ENCODE measurements at places on chromosomes 7 and 10.

DNA sequence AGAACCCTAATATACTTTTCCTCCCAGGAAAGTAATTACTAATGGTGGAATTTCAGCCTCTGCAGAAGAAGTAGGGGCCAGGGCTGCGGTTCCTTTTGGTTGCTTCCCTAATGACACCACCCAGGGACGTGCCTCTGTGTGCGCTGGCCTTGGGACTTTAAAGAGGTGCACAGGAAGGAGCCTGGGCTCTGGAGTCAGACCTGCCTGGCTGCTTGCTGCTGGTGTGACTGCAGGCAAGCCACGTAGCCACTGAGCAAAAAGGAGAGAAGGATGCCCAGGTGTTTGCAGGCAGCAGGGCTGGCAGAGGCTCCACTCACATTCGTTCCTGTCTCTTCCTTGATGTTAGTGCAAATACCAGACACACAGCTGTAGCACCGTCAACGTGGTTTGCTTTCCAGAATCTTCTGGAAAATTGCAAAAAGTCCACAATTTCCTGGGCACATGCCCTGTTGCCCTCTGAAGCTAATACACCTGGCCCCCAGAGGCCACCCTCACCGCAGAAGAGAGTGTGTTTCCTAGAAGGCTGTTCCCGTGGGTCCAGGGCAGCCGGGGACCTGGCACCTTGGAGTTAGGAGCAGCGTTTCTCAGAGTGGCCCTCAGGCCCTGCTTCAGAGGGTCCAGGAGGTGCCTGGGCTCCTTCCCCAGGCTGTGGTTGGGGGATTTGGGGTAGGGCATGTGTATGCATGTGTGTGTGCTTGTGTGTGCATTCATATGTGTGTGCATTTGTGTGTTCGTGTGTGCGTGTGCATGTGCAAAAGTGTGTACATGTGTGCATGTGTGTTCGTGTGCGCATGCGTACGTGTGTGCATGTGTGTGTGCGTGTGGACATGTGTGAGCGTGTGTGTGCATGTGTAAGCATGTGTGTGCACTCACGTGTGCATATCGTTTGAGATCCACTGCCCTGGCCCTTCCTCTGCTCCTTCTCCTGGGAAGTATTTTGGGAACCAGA, 12.8 kb upstream of the PRKAG2 start:
- no peak for DNase-seq

GRCh38 chr10:124375691-124376090, 43.0 kb downstream of the OAT start:
- no peak for DNase-seq

DNA sequence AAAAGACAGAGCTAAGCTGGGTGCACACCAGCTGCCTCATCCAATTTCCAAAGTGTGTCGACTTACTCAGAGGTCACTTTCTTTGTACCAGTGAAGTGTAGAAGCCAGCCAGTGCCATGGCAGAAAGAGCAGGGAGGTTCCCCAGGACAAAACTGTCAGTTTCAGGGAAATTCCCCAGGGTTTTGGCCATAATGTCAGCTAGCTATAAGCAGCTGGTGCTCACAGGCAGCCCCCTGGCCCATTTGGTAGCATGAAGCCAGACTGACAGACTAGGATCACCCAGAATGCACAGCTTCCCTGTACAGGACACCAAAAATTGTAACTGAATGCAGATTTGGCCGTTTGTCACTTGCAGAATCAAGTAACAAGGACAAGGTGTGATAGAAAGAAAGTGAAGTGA, 28.6 kb downstream of the MRPL32 start:
- DNase-seq, result no peak

DNA sequence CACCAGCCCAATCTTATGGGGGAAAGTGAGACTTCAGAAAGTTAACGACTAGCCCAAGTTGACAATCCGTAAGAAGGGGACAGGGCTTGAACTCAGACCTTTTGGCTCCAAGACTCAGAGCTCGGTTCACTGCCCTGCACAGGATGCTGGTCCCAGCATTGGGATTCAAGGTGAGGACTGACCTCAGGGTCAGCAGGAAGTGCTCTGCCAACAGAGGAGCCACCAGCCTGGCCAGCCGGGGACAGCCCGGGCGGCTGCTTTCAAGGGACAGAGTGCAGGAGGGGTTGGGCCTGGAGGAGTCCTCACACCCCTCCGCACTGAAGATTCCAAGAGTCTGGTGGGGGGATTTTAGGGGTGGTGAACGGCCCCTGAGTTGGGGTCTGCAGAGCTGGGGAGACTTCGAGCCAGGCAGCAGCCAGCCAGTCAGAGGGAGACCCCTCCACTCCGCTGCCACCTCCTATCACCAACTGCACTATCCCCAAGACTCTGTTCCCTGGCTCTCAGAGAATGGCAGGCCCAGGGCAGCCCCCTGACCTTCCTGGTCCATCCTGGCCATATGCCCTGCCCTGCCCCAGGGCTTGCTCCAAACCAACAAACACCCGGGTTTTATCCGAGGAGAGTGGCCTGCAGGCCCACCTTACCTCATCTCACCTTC, 19.7 kb downstream of the TLL2 start:
- no peak for DNase-seq

DNA sequence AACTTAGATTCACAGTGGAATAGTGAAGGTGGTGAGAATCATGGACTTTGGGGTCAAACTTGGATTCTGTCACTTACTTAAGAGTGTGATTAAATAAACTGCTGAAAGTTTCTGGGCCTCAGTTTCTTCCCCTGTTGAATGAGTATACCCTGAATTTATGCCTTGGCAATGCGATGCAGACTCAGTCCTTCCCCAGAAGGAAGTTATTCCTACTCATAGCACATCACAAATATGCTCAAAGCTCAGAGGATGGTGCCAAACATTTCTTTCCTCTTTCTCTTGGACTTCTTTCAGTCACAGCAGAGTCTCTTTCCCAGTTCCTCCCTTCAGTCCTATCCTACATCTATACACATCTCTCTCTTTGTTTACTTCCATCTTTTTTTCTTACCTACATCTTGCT, 45.1 kb downstream of the ASB4 start:
- DNase-seq, result no peak

GRCh38 chr10:44010873-44011602, 362.4 kb upstream of the ZNF32 start:
- no peak for DNase-seq

DNA sequence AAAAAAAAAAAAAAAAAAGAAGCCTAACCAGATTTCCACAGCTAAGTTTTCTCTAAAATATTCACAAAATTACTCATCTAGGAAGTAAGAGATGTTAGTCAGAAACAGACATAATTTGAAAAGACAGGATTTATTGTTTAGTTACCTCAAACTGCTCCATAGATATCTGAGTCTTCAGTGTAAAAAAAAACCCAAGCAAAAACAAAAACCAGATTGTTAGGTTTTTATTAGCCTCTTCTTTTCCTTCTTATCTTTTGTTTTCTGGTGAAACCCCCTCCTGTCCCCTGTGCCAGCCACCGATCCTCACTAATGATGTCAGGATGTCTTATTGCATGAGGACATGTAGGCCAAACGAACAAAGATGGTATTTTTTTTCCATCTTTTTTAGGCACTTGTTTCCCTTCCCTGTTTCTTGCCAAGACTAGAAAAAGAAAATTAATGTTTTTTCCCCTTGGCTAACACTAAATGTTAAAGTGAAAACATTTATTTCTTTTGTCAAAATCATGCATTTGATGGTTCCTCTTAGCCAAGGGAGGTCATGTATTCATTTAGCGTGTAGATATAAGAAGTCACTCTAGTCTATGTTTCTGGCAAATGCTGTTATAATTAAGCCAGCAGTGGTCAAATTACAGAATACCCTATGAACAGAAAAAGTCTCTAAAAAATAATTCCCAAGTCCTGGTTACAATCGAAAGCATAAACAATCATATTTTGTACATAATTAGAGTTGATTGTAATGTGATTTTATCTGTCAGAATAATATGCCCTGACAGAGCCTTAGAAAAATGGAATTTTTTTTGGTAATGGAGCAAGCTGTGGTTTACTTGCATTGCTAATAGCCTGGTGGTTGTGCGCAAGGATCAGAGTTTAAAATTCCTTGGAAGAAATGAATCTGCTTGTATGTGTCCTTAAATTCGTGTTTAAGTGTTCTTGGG, 702.4 kb upstream of the FZD8 start:
- no peak for DNase-seq

DNA sequence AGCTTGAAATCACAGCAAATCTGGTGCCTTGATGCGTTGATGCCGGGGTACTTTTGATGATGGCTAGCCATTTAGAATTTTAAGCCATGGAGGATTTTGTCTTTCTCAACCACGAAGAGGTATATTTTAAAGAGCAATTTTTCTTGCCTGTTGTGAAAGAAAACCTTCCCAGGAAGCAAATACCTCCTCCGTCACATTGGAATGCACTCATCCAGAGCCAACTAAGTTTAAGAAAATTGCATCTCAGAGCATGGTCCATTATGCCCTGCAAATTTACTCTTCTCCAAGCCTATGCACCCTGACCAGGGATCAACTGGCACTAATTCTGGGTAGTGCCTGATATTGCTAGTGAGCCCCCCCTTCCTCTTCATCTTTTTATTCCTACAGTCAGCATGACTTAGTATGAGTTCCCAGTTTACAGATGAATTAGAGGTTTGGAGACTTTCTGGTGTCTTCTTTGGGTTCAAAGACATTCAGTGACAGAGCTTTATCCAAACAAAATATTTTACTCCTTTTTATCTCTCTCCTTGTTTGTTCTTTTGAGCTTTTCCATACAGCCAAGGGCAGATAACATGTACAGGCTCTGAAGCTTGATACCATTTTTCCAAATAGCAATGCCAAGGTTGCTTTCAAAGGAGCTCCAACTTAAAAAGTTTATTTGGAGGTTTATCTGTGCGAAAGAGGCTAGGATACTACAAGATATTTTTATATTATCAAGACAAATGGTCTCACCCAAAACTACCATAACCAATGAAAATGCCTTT, 56.6 kb upstream of the ANK3 start:
- no peak for DNase-seq

- DNase-seq, result no peak
Measured at GRCh38 chr7:18429547-18429946, 66.0 kb upstream of the HDAC9 start.

DNA sequence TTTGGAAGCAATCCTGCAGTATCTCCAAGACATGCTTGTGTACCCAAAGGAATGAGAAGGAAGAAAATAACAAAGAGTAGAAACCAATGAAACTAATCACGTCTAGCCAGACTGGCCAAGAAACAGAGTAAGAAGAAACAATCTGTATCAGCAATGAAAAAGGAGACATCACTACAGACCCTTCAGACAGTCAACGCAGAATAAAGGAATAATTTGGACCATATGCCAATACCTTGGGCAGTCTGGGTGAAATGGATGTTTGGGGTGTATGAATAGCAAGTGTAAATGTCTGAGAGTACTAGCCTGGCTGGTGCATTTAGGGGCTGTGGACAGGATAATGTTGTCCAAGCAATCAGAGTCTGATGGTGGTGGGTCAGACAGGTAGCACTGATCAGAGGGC, 61.1 kb downstream of the SLC29A4 start:
- no peak for DNase-seq

DNA sequence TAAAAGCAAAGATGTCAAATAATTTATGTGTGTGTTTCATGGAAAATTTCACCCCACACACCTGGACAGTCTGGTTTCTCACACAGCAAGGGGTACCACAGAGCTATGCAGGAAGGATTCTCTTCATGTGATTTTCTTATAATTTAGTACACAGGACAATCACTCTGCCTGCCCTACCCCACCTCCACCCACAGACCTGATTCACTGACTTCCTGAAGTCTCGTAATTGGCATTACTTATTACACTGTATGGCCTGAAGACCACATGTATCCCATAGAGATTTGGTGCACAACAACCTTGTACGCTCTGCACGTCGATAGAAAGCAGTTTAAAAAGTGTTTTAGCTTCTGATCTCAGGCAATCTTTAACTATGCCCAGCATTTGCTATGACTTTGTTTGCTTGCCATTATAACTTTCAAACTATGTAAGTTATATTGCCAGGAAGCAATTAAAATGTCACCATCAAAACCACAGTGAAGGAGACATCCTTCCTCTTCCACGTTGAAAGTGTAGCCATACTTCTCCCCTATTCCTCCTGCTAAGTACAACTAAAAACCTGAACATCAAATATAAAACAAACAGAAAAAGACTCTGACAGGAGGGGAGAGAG, 279.4 kb upstream of the IMMP2L start:
- no peak for DNase-seq

GRCh38 chr7:7851381-7851780, 117.2 kb upstream of the GLCCI1 start:
- DNase-seq, result no peak

DNA sequence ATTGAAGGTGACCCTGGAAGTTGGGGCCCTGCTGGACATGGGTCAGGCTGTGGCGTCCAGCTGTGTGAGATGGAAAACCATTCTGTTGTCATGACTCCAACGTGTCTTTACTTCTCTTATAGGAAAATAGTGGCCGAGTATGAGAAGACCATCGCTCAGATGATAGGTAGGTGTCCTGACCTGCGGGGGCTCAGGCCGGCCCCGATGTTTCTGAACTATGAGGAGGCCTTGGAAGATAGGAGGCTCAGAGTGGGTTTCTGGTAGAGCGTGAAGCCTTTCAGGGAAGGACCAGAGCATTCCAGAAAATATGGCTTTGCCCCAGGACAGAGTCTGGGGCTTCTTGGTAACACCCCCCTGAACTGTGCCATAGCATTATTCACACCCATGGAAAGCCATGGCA, 29.3 kb upstream of the BTBD16 start:
- no peak for DNase-seq

GRCh38 chr10:119353421-119353820, 146.1 kb downstream of the GRK5 start:
- no peak for DNase-seq

GRCh38 chr10:79938728-79939406, 10.0 kb downstream of the SFTPD start:
- DNase-seq, result no peak

GRCh38 chr10:98055841-98056516, 25.6 kb upstream of the CRTAC1 start:
- DNase-seq, result no peak

DNA sequence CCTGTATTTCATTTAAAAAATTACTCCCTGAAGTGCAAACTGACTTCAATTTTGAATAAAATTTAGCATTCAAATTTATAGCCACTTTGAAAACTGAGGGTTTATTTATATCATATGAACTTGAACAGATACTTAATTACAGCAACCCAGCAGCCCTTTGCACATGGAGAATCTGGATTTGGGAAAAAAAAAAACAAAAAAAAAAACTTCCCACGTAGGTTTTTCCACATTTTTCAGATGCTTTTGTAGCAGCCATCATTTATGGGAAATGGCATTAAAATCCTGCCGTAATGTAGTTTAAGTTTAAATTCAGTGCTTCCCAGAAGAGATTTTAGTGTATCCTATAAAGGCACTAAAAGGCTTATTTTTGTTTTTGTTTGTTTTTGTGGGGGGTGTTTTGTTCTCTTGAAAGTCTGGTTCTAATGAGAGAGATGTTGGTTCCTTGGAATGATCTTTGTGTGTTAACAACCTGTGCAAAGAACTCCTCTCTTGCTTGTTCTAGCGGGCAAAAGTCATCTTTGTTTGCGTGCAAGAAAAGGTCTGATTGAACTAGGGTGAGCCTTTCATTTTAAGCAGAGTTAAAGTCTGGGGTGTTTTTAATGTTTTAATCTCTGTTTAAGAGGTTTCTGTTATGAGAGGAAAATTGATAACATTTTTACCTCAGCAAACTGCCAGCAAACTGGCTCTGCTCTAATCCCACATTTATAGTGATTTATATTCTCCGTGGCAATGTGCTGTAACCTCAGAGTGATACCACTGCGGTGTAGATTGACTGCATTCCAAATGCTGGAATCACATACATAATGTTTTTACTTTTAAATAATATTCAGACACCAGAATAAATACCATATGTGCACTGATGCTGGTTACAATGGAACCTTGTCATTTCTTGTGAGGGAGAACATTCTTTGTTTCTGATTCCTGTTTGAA, 105.5 kb downstream of the WNT2 start:
- DNase-seq, result no peak

All from esophagus squamous epithelium (tissue), 5 donors.